A549 treated with RU486 at 1 μM for 4 hours (cell line): ENCODE measurements at places on chromosomes 6 and 20. TPM values are rescaled to one million over a fixed set of nuclear protein-coding genes. Genes with fewer than 3 reads are reported as not detected.

Gene SIRPA
- 25.2 to 32.2 TPM (median 27.7 TPM) in 5 replicates for total RNA-seq

Gene ESR1
- not detected in 5 replicates for total RNA-seq

Gene TRAPPC3L
- total RNA-seq: not detected in 5 replicates

Gene TPD52L1
- total RNA-seq: 43.8 to 50.6 TPM (median 47.9 TPM) in 5 replicates

Gene HLA-DPA1
- 0.33 TPM in 1 of 5 replicates, not detected in the others for total RNA-seq

Gene ACTL10
- not detected in 5 replicates for total RNA-seq

Gene GGTLC1
- total RNA-seq: not detected in 5 replicates
